ENCODE measurements at places on chromosomes 6 and 20.

DNA sequence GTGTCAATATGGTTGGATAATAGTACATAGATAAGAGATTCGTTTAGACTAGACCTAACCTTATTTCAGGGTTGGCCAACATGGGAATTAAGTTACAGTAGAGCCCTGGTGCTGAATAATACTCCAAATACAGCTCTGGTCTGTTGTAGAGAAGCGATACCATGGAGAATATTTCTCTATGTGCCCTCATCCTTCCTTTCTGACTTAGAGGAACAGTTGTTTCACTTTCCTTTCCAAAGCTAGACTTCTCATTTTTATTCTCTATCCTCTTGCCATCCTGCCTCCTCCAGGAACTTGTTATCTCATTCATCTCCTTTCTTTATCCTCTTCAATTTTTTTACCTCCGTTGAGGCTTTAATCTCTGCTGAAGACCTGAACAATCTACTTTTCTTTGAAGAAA, 68.9 kb downstream of the EDN1 start:
- DNase-seq, result no peak

- no peak for DNase-seq
These were observed 125.7 kb upstream of the MTHFD1L start for GRCh38 chr6:150739711-150740349.

GRCh38 chr20:46984405-46984804, 89.8 kb downstream of the EYA2 start:
- no peak for DNase-seq

- DNase-seq, result no peak
These were observed 68.3 kb downstream of the CNBD2 start for GRCh38 chr20:36036688-36037087.

- no peak for DNase-seq
These were observed 358.5 kb downstream of the PRKN start for GRCh38 chr6:162369091-162369490.

DNA sequence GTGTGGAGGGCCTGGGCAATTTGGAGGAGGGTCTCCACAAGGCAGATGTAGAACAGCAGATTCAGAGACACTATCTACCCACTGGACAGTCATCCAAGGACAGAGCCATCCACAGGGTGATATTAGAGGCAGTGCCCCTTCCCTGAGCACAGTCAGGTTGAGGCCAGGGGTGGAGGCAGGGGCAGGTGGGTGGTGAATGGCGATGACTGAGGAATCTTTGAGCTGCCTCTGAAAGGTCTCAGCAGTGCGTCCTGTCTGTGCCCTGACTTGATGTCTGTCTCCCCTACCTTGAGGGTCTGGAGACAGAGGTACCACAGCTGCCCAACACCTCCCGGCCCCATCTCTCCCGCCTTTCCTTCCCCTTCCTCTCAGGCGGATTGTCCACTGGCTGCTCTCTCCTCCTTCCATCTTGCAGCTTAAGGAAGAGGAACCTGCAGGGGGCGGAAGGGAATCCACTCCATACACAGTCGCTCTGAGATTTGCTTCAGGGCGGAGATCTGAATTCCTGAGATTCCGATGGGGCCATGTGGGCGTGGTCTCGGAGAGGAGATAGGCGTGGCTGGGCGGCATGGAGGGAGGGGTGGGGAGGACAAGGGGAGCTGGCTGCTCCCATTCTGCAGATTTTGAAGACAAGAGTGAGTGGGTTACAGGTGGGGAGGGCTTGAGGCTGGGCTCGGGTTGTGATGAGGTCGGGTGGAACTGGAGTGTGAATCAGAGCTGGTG, 1.7 kb downstream of the MUCL3 start:
- DNase-seq, result no peak

DNA sequence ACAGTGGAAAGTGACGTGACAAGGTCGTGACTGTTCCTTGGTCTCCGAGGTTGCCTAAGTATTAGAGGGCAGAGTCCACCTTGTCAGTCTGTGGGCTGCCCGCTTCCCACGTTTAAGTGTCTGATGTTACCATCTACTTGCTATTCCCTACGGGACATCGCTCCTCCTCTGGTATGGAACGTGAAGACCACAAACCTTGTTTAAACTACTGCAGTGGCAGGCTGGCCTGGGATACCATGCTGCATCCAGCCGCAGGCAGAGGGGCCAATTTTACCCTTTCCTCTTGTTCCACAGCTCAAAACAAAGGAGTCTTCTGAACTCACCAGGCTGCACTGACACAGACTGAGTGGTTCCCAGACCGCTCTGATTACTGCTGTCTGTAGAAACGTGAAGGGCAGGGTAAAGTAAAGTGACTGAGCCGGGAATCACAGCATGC, 275.9 kb downstream of the FOXC1 start:
- no peak for DNase-seq

GRCh38 chr6:169808608-169808967, 57.2 kb downstream of the ERMARD start:
- DNase-seq, result no peak

- DNase-seq, result no peak
These were observed 8.4 kb upstream of the TGM2 start for GRCh38 chr20:38173237-38174156.

DNA sequence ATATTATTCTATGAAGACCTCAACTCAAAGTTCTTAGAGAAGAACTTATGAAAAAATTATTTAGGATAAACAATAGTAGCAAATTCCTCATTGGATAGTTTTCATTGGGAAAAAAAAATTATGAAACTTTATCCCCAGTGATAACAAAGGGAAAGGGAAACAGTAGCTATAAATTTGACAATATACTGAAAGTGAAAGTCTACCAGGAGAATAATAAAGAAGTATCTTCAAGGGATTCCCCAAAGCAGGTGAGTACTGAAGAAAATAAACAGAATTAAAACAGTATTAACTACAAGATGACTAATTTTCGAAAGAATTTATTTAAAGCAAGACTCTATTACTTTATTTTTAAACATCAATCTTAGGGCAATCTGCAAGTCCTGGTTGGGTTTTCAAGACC, 56.4 kb downstream of the REPS1 start:
- DNase-seq, result no peak

DNA sequence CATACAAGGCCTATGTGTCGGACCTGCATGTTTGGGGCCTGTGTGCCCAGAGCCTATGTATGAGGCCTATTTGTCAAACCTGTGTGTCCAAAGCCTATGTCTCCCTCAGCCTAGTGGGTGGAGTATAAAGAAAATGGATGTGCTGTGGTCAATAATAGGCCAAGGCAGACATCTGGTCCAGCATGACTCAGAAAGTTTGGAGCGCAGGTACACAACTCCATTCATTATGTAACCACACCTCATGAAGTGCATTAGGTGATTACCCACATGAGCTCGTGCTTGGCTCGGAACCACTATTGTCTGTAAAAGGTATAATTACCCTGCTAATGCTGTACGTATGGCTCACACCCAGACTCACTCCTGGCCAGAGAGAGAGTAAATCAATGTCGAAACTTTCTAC, 302.4 kb upstream of the POU3F2 start:
- DNase-seq, result no peak

- no peak for DNase-seq
These were observed 2.2 kb upstream of the QKI start for GRCh38 chr6:163412341-163412740.

GRCh38 chr6:66865771-66866170, 1158.7 kb upstream of the EYS start:
- DNase-seq, result no peak

- no peak for DNase-seq
These were observed 220.4 kb upstream of the ZNF217 start for GRCh38 chr20:53814060-53814459.

DNA sequence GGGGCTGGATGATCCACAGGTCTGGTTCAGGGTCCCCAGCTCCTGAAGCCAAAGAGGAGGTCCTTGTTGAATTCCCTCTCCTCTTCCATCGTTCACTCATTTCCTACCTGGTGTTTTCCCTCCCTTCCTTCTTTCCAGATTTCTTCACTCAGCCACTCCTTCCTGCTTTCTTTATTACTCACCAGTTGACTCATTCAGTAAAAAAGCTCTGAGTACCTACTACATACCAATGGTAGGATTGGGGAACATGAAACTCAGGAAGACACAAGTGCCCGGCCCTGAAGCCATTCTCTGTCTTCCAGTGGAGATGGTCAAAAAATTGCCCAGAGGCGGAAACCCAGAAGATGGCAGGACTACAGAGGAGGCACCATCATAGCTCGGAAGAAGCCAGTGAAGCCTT, 11.9 kb upstream of the NSFL1C start:
- no peak for DNase-seq

GRCh38 chr6:17724341-17724740, 17.6 kb upstream of the NUP153 start:
- DNase-seq, result no peak

DNA sequence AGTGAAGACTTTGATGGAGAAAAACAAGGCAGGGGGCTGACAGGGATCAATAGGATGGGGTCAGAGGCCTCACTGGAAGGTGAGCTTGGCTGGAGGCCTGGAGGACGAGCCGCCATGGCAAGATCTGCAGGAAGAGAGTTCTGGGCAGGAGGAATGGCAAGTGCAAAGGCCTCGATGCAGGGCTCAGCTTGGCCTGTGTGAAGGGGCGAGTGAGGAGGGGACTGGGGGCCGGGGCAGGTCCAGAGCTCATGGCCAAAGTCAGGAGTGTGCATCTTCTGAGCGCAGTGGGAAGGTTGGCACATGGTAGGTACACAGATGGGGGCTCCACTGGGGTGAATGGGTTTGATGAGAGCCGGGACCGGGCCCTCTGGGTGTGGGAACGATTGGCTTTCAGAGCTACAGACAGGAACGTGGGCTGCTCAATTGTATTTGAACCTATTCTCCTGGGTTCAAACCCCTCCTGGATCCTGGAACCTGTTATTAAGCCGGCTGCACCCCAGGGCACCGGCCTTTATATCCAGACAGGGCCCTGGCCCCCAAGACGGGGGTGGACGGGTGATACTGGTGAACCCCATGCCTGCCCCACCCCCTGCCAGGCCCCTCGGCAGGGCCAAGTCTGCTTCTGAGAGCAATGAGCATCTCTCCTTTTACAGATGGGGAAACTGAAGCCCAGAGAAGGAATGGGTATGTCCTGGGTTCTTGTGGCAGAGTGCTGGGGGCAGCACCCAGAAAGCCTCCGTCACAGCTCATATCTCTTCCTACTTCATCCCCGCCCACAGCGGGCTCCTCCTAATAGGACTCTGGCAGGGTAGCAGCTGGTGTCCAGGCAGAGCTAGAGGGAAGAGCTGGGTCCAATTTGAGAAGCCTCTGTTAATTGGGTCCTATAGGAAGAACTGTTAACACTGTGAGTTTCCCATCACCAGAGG, 106.1 kb downstream of the CEBPB start:
- no peak for DNase-seq

- DNase-seq, result no peak
These were observed 139.5 kb downstream of the ALDH8A1 start for GRCh38 chr6:134810402-134810801.

DNA sequence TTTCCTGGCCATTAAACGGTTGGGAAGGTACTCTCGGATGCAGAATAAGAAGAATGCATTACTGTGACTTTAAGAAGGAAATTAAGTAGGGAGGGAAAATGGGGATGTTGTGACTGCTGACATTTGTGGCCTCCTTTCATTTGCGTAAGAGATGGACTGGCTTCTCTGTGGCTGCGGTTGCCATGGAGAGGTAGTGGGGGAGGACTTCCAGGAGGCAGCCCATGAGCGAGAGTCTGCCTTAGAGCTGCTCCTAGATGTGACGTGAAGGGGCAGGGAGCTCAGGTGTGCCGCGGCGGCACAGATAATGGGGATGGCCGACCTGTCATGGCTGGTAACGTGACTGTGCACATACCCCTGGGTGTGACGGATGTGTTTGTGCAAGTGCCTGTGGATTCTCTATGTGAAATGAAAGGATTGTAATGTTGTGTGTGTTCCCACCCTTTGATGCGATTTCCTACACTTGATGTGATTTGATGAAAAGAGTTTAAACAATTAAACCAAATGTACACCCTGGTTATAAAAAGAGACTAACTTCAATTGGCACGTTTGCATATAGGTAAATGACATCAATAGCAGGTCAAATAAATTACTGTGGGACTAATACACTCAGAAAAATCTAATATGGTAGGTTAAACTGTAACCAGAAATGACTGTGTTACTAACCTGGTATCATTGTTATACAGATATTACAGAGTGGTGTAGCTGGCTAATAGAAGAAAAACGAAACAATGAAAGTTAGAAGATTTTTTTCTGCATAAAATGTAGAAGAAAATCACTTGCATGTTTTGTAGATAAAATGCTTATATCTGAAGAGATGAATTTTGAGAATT, 48.9 kb downstream of the HIVEP1 start:
- peak; percentile 70 for DNase-seq

DNA sequence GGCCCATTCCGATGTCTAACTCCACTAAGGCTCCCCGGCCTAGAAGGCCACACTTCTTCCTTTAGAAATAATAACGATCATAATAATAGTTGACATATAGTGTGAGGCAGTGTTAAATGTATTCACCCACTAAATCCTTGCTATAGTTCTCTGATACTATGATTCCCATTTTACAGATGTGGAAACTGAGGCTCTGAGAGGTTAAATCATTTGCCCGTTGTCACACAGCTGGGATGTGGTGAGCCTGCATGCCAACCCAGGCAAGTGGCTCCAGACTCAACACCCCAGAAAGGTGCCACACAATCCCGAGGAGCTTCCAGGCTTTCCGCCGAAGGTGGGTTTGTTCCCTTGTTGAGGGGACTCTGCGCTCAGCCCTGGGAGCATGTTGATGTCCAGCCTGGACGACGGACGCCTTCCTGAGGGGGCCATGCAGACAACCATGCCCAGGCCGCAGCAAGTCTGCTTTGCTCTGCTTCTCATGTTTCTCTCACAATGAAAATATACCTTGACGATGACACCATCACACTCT, 104.6 kb upstream of the CDYL start:
- no peak for DNase-seq

- DNase-seq, result no peak
These were observed 104.8 kb downstream of the PSMB1 start for GRCh38 chr6:170448317-170448716.

- no peak for DNase-seq
These were observed 7.1 kb upstream of the SLC17A4 start for GRCh38 chr6:25747477-25747876.

DNA sequence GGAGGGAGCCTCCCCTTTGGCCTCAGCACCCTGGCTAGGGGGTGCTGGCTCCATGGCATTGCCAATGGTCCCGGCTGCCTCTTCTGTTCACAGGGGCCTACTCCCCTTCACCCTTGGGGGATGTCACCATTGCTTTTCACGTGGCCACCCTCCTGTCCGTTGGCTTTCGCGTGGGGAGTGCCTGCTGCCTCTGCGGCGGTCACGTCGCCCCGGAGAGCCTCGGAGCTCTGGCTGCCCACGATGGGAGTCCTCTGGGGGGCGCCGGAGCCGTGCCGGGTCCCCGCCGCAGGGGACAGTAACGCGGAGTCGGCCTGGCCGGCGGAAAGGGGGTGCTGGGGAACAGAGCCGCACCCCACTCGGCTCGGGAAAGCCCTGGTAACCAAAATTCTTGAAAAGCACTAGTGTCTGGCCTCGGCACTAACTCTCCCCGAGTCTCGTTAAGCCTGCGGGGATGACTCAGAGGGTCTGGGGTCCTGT, 661 bp upstream of the HEBP2 start:
- DNase-seq, result no peak

DNA sequence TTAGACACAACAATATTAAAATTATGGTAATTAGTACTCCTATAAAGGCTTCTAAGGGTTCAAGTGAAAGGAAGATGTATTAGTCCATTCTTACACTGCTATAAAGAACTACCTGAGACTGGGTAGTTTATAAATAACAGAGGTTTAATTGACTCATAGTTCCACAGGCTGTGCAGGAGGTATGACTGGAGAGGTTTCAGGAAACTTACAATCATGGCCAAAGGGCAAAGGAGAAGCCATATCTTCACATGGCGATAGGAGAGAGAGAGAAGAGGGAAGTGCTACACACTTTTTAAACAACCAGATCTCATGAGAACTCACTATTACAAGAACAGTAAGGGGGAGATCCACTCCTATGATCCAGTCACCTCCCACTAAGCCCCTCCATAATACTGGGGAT, 52.9 kb downstream of the TINAG start:
- no peak for DNase-seq

- no peak for DNase-seq
These were observed 128.8 kb upstream of the PDE7B start for GRCh38 chr6:135722679-135723078.
